Calu3 (cell line): ENCODE measurements at places on chromosomes 3 and 15. TPM values are rescaled to one million over a fixed set of nuclear protein-coding genes. Genes with fewer than 3 reads are reported as not detected.

Gene MAP1A
- 0.05 and 0.27 TPM in 2 replicates for total RNA-seq

- peak; percentile 51 for DNase-seq
Measured at GRCh38 chr15:46091860-46092450, 457.1 kb downstream of the SQOR start.

GRCh38 chr3:87949879-87950208, 109.0 kb downstream of the CGGBP1 start:
- DNase-seq, result no peak

GRCh38 chr3:146746190-146746589, 141.0 kb upstream of the PLSCR5 start:
- no peak for DNase-seq

GRCh38 chr15:100383302-100384107, 41.7 kb upstream of the ADAMTS17 start:
- peak; percentile 66 for DNase-seq

Gene PLCD1
- 7.8 and 9.8 TPM in 2 replicates for total RNA-seq

Gene AADACL2
- not detected in 2 replicates for total RNA-seq

Gene IGSF11
- 0.45 and 0.56 TPM in 2 replicates for total RNA-seq

DNA sequence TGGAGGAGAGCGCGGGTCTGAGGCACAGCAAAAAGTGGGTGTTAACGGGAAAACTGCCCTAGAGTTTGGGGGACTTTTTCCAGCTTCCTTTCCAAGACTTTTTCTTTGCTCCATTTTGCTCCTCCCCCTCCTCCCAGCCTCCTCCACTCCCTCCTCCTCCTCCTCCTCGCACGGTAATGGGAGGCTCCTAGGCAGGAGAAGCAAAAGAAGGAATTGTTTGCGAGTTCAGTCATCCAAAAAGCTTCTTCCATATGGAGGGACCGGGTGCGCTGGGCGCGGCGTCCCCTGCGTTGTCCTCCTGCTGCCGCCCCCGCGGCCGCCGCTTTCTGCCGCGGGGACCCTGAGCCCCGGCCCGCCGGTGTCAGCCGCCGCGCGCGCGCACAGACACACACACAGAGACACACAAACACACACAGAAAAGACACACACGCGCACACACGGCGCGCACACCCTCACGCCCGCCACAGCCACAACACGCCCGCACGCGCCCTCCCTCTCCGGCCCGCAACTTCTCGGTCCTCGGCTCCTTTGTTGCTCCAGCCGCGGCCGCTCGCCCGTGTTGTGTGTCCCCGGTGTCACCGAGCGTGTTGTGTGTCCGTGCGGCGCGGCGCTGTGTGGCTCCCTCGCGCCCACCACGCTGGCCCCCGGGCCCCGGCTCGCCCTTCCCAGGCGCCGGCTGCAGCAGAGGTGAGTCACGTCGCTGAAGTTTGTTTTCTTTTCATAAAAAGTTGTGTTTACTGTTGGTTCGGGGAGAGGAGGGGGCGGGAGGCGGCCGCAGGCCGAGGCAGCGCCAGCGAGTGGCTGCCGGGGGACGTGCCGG, at the start of gene BOC:
BOC (plus strand) TSS at position 228 of the 820 bp plus-strand sequence. CDS start 38,246 bp downstream, outside the sequence.
- peak; percentile 18 for DNase-seq

DNA sequence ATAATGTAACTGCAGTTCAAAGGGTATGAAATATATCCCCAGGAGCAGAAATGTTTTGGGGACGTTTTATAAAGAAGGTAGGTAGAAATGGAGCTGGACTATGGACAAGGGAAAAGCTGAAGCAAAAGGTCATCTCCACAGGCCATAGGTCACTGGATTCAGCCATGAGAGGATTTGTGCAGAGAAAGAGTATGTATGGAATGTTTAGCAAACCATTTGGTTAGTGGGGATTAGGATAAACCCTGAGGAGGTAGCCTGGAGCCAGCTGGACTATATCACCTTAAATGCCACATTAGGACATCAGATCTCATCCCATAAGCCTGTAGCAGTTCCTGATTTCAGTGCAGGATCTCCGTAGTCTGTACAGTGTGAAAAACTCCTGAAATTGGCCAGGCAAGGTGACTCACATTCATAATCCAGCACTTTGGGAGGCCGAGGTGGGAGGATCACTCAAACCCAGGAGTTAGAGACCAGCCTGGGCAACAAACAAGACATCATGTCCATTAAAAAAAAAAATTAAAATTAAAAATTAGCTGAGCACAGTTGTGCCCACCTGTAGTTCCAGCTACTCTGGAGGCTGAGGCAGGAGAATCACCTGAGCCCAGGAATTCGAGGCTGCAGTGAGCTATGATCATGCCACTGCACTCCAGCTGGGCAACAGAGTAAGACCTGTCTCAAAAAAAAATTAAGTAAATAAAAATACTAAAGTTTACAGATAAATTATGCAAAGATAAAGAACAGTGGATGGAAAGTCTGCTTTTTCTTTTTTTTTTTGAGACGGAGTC, 4.7 kb downstream of the IP6K1 start:
- DNase-seq, result no peak

Gene CCDC9B
- 85.6 and 102 TPM in 2 replicates for total RNA-seq

Gene SLC51A
- total RNA-seq, result not detected in 2 replicates

DNA sequence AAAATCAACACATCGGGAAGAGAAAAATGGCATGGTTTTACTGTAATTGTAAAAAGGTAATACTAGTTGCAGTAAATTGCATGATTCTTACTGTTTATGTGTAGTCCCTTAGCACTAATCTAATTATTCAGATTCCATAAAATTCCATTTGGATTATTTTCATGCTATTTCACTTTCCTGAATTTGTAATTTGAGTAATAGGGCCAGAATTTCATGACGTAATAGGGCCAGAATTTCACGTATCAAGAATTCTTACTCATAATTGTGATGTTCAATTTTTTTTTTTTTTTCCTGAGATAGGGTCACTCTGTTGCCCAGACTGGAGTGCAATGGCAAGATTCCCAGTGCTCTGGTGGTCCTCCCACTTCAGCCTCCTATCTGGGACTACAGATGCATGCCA, 2.9 kb upstream of the U2SURP start:
- DNase-seq, result no peak

DNA sequence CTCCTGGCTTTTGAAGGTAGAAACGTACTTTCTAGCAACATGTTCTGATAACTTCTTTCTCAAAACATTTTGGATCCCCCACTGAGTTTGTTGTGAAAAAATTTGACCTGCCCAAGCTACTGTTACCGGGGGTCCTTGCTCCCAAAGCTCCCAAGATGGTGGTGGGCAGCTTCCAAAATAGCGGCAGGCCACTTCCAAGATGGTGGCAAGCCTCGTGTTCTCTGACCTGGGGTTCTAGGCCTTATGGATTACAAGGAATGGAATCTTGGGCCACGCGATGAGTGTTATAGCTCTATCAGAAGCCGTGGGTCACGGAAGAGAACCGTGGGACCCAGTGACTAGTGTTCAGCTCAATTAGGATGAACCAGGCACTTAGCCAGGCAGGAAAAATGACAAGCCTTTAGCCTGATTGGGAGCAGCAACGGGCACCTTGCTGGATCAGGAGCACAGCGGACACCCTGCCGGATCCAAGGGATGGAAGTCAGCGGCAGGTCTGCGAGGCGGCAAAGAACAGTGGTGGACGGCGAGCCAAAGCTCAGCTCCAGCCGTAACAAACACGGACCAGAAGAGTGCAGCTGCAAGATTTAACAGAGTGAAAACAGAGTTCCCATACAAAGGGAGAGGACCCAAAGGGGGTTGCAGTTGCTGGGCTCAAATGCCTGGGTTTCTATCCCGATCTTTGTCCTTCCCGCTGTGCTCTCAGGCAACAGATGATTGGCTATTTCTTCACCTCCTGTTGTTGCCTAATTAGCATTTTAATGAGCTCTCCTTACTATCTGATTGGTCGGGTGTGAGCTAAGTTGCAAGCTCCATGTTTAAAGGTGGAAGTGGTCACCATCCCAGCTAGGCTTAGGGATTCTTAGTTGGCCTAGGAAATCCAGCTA, 133.3 kb downstream of the WDR72 start:
- DNase-seq, result no peak

Gene LSM3
- total RNA-seq, result 16.7 and 17.7 TPM in 2 replicates

- DNase-seq, result no peak
Measured at GRCh38 chr3:122079524-122080206, 24.5 kb downstream of the CD86 start.

Gene MEF2A
- 33.6 and 35.0 TPM in 2 replicates for total RNA-seq

Gene NOX5
- 0.14 and 0.20 TPM in 2 replicates for total RNA-seq

GRCh38 chr3:132180337-132180791, 136.8 kb upstream of the ACP3 start:
- peak; percentile 74 for DNase-seq

Gene SEMA5B
- not detected in 2 replicates for total RNA-seq

DNA sequence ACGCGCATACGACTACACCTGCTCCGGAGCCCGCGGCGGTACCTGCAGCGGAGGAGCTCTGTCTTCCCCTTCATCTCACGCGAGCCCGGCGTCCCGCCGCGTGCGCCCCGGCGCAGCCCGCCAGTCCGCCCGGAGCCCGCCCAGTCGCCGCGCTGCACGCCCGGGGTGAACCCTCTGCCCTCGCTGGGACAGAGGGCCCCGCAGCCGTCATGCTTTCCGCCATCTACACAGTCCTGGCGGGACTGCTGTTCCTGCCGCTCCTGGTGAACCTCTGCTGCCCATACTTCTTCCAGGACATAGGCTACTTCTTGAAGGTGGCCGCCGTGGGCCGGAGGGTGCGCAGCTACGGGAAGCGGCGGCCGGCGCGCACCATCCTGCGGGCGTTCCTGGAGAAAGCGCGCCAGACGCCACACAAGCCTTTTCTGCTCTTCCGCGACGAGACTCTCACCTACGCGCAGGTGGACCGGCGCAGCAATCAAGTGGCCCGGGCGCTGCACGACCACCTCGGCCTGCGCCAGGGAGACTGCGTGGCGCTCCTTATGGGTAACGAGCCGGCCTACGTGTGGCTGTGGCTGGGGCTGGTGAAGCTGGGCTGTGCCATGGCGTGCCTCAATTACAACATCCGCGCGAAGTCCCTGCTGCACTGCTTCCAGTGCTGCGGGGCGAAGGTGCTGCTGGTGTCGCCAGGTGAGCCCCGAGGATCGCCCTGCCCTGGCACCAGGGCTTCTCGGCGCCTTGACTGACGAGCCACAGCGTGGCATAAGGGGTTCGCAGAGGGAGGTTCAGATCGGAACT, 420 bp downstream of the SLC27A2 start:
- DNase-seq, result peak; percentile 32

- DNase-seq, result no peak
Measured at GRCh38 chr3:122255757-122256439, 69.2 kb upstream of the CSTA start.

GRCh38 chr3:183098536-183099025, 715 bp downstream of the MCCC1 start:
- DNase-seq, result peak; percentile 30

Gene CPNE9
- total RNA-seq, result not detected in 2 replicates

DNA sequence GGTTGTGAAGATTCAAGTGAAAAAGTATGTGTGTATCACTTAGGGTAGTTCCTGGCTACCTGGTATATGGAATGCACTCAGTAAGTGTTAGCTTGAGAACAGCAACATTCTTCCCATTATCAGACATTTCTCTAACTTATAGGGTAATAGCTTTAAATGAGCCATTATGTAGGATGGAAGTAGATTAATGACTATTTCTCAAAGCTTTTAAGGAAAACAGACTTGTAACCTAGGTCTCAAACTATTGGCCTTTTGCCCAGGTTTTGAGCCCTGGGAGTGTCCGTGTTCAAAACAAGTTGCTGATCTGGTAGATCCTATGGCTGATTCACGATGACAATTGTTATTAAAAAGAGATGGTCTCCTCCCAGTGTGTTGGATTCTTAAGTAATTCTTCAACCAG, 129.1 kb upstream of the UMPS start:
- no peak for DNase-seq

- DNase-seq, result peak; percentile 75
Measured at GRCh38 chr15:77107531-77108355, 36.8 kb upstream of the TSPAN3 start.

Gene ACKR4
- 4.9 and 8.1 TPM in 2 replicates for total RNA-seq

- DNase-seq, result no peak
Measured at GRCh38 chr3:139764936-139765335, 87.2 kb upstream of the NMNAT3 start.

- no peak for DNase-seq
Measured at GRCh38 chr15:61605343-61605742, 376.2 kb upstream of the RORA start.
